ENCODE measurements at places on chromosomes 7 and 10. TPM values are rescaled to one million over a fixed set of nuclear protein-coding genes. Genes with fewer than 3 reads are reported as not detected.
A peak's percentile ranks its signal among the peaks of the same experiment; 100 is the strongest.

DNA sequence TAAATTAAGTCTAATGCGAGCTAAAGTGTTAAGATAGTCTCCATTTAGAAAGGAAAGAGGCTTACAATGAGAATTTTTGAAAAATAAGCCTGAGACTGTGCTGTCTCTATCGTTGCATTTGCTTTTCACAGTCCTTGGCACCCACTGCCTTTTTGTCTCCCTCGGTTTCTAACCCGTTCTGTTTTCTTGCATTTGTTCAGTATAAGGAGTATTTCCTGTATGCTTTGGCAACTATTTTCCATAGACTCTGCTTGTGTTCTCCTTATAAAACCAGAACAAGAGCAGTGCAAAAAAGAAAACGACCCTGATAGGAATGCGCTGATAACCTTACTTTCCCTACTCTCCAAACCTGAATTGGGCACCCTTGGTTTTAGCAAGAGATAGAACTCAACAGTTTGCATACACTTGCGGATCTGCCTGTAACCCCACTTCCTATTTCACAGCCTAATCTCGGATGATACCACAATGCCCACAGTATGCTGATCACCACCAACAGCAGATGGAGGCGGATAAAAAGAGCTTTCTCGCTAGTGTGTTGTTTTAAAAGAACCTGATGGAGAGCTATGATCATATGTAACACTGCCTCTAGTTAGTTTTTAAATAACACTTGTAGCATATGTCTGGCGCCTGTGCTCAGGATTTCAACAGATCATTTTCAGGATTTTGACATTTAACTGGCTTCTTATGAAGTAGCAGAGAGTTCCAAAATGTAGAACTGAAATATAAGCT is 1.6 kb upstream of the ARHGAP12 start:
- peaks cover 8% of the 10 kb centered on the region for H3K27me3 ChIP-seq
- H3K4me3 ChIP-seq = peak overlapping the region; percentile 74
- H3K36me3 ChIP-seq = no peaks in the 10 kb centered on the region
- no peak overlapping the region for H3K27ac ChIP-seq

DNA sequence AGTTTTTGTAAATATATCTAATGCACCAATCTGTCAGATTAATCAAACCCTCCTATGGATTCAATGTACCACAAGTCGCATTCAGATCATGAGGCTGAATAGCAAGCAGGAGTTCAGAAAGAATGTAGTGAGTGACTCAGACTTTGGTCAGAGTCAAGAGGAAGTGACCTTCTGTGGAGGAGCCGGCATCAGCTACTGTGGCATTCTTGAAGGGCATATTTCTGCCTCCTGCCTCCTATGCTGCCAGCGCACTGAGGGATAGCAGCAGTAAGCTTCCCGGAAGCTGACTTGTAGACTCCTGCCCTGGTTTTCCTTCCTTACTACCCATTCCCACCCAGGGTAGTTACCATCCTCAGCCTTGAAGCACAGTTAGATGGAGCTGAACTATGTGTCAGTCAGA is 867.5 kb downstream of the NRG3 start:
- no peaks in the 10 kb centered on the region for H3K36me3 ChIP-seq
- peaks cover 7% of the 10 kb centered on the region for H3K4me1 ChIP-seq
- no peak for DNase-seq
- H3K27me3 ChIP-seq = no peaks in the 10 kb centered on the region
- no peak overlapping the region for H3K27ac ChIP-seq

GRCh38 chr10:129971381-129972144 is 7.5 kb upstream of the EBF3 start:
- no peak overlapping the region for H3K27ac ChIP-seq
- H3K36me3 ChIP-seq = no peaks in the 10 kb centered on the region
- peaks cover 100% of the 10 kb centered on the region for H3K27me3 ChIP-seq
- DNase-seq = peak; percentile 91
- peak overlapping the region; percentile 56 for H3K4me3 ChIP-seq
- peaks cover 34% of the 10 kb centered on the region for H3K4me1 ChIP-seq

DNA sequence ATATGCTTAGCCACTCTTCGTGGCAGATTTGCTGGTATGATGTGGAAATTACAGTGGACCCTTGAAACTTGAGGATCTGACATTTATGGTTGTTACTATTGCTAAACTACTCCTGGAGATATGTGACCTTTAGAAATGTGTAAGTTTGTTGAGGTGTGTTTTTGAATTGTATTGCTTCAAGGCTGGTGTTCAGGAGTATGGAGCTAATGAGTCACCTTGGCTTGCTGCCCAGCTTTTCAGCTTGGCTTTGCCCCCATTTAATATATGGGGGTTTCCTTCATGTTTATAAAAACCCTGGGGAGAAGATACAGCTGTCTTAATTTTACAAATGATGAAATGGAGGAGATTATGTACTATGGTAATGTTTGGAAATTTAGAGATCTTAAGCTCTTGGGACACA is 11.6 kb downstream of the HBP1 start:
- DNase-seq = no peak
- H3K36me3 ChIP-seq = peaks cover 16% of the 10 kb centered on the region
- H3K4me3 ChIP-seq = no peak overlapping the region
- H3K27ac ChIP-seq = no peak overlapping the region

Gene KCNIP2
- total RNA-seq = 5.5 TPM

- no peak overlapping the region for H3K27ac ChIP-seq
- H3K27me3 ChIP-seq = no peaks in the 10 kb centered on the region
- no peaks in the 10 kb centered on the region for H3K36me3 ChIP-seq
- no peaks in the 10 kb centered on the region for H3K4me1 ChIP-seq
- H3K4me3 ChIP-seq = no peak overlapping the region
Measured at GRCh38 chr10:71459513-71459912, 62.8 kb downstream of the CDH23 start.

GRCh38 chr7:102230593-102230992 is 56.1 kb upstream of the SH2B2 start:
- no peaks in the 10 kb centered on the region for H3K4me1 ChIP-seq
- H3K27me3 ChIP-seq = no peaks in the 10 kb centered on the region
- DNase-seq = no peak

Data from neural progenitor cell (in vitro differentiated cells).